ENCODE measurements at places on chromosomes 6 and 20. TPM values are rescaled to one million over a fixed set of nuclear protein-coding genes. Genes with fewer than 3 reads are reported as not detected.

Gene CNKSR3
- 6.9 TPM for total RNA-seq

Gene FOXA2
- total RNA-seq: 17.8 TPM

Gene TDP2
- 30.9 TPM for total RNA-seq

Gene SLC35F1
- total RNA-seq: 0.06 TPM

Gene POM121L2
- not detected for total RNA-seq

Gene MYB
- total RNA-seq: 0.73 TPM

Gene SNAI1
- total RNA-seq: 15.2 TPM

Gene SLC35A1
- 9.8 TPM for total RNA-seq

Gene SLC32A1
- total RNA-seq: not detected

Gene GPX5
- total RNA-seq: not detected

Gene PGBD1
- total RNA-seq: 4.9 TPM

Gene SAPCD1
- 3.7 TPM for total RNA-seq

Gene CDH26
- total RNA-seq: not detected

Gene GABRR1
- total RNA-seq: not detected

Gene HLA-DPB1
- total RNA-seq: not detected

Gene BEND6
- total RNA-seq: 1.3 TPM

Gene MEP1A
- total RNA-seq: not detected

Gene TPMT
- 5.6 TPM for total RNA-seq

Gene SRSF12
- total RNA-seq: 2.4 TPM

Gene GGTLC1
- not detected for total RNA-seq

Gene KIF6
- total RNA-seq: 0.50 TPM

Gene CPXM1
- not detected for total RNA-seq

Gene IMPG1
- not detected for total RNA-seq

Gene MCHR2
- not detected for total RNA-seq

Gene IL17F
- total RNA-seq: not detected

Gene LSM14B
- total RNA-seq: 23.8 TPM

Gene CLVS2
- 0.15 TPM for total RNA-seq

Gene EGFL8
- 1.5 TPM for total RNA-seq

Gene SCRT2
- total RNA-seq: not detected

Gene HLA-DRA
- total RNA-seq: not detected

Gene NOX3
- total RNA-seq: not detected

Gene FAXC
- 7.4 TPM for total RNA-seq

Gene FAM209A
- total RNA-seq: 0.39 TPM

Gene DDX39B
- total RNA-seq: 358 TPM

Gene CAP2
- total RNA-seq: 13.0 TPM

Gene HLA-DOB
- not detected for total RNA-seq

Gene ELOVL4
- 1.5 TPM for total RNA-seq

Gene ACSS1
- total RNA-seq: 14.2 TPM

Gene LY6G6D
- not detected for total RNA-seq
